Skeletal muscle cell (primary cell): ENCODE measurements at places on chromosomes 16 and 17.
A peak's percentile ranks its signal among the peaks of the same experiment; 100 is the strongest.

DNA sequence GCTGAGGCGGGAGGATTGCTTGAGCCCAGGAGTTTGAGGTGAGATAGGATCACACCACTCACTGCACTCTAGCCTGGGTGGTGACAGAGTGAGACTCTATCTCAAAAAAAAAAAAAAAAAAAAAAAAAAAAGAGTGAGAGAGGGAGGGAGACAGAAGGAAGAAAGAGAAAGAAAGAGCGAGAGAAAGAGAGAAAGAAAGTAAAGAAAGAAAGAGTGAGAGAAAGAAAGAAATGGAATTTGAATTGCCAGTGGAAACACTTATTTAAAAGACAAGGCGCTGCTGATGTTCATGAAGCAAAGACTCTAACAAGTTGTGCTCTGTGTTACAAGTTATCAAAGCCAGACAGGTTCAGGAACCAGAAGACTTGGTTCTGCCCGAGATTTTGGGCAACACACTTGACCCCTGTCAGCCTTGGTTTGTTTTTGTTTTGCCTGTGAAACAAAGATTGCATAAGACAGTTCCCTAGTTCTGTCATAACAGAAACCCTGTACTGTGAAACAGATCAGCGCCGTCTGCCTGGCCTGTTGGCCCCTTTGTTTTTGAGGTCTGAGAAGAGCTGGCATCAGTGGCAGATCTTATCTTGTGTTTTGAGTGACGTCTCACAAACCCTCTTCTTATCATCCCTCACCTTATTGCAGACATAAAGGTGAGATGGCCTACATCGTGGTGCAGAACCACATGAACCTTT lies 55.4 kb upstream of the ENDOV start:
- no peak for DNase-seq

- no peak for DNase-seq
Observed at GRCh38 chr16:28192806-28193529, 18.8 kb downstream of the XPO6 start.

- no peak for DNase-seq
Observed at GRCh38 chr16:79933603-79934002, 333.1 kb upstream of the MAF start.

- DNase-seq: peak; percentile 5
Observed at GRCh38 chr16:785563-786535, 2.3 kb downstream of the RPUSD1 start.

GRCh38 chr17:73121506-73121905 lies 29.0 kb upstream of the SLC39A11 start:
- DNase-seq: no peak

DNA sequence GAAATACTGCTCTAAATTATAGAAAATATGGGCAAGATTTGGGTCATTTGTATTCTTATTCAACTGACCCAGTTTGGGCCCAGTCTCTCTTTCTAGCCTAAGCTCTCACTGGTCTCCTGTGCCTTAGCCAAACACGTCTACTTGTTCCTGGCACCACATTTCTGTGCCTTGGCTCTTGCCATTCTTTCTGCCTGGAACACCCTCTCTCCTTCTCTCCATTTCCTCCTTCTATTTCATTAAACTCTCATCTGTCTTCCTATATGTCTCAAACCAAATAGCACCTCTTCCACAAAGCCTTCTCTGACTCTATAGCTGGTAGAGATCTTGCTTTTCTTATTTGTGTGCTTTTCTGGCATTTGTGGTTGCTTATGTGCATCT lies 37.7 kb upstream of the NUFIP2 start:
- DNase-seq: no peak

GRCh38 chr17:55925440-55925839 lies 174.6 kb downstream of the PCTP start:
- DNase-seq: no peak

GRCh38 chr16:88927661-88928060 lies 49.3 kb downstream of the CBFA2T3 start:
- DNase-seq: no peak

GRCh38 chr17:81962499-81963441 lies 1.8 kb upstream of the NOTUM start:
- DNase-seq: no peak

DNA sequence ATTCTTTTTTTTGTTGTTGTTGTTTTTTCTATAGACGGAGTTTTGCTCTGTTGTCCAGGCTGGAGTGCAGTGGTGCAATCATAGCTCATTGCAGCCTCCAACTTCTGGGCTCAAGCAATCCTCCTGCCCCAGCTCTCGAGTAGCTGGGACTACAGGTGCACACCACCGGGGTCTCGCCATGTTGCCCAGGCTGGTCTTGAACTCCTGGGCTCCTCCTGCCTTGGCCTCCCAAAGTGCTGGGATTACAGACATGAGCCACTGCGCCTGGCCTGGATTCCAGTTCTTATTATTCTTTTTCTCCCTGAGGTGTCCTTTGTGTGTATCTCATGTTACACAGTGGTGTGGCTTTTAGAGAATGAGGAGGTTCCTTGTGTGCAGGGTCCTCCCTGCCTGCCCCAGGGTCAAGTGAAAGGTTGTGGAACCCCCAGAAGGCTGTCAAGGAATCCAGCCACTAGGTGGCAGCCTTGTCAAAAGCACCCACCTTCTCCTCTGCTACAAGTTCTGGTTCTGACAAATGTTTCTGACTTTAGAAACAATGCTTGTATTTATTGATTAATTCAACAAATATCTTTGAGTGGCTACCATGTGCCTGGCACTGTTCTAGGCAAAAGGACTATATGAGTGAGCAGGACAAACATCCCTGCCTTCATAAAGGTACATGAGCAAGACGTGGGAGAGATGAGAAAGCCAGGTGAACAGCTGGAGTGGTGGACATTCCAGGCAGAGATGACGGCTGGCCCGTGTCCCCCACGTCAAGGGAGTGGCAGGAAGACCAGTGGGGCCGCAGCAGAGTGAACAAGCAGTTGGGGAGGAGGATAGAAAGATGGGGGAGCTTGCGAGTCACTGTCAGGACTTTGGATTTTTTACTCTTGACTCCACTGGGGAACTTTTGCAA lies 112.4 kb downstream of the SPECC1 start:
- no peak for DNase-seq

- no peak for DNase-seq
Observed at GRCh38 chr16:75787440-75787839, 61.1 kb upstream of the CPHXL start.

DNA sequence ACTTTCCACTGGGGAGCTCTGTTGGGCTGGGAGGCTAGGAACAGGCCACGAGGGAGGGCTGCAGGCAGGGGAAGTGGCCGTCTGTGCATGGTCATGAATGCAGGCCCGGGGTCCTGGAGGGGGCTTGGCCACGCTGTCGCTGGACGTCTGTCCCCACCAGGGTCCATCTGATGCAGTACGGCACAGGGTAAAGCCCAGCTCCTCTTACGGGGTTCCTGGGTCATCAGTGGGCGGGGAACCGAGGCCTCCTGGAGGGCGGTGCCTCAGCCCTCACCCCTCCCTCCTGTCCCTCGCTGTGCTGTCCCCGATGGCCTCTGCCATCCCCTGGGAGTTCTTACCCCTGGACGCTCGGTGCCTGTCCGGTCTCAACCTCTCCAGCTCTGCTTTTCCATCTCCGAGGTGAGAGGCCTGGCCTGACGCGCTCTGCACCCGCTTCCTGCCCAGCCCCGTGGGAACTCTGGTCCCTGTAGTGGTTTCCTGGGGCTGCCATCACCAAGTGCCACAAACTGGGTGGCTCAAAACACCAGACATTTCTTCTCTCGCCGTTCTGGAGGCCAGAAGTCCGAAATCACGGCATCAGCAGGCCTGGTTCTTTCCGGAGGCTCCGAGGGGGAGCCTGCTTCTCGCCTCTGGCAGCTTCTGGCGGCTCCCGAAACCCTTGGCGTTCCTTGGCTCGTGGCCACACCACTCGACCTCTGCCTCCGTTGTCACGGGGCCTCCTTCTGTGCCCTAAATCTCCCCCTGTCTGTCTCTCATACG lies 182.8 kb downstream of the SEC14L1 start:
- DNase-seq: no peak

DNA sequence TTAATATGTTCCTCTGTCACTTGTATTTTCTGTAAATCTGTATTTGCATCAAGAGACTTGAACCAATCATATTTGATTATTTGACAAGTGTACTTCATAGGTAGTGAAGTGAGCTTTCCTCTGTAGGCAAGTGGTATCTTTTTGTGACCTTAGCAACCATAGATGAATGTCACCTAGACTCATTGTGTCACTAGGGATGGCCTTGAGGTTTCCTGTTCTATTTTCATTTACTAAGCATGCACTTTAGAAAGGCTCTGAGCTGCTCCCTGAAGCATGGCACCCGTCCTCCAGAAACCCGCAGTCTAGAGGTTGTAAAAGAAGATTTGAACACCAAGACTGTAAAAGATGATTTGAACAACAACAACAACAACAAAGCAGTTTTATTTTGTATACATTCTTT lies 151.7 kb downstream of the PRKCB start:
- no peak for DNase-seq

DNA sequence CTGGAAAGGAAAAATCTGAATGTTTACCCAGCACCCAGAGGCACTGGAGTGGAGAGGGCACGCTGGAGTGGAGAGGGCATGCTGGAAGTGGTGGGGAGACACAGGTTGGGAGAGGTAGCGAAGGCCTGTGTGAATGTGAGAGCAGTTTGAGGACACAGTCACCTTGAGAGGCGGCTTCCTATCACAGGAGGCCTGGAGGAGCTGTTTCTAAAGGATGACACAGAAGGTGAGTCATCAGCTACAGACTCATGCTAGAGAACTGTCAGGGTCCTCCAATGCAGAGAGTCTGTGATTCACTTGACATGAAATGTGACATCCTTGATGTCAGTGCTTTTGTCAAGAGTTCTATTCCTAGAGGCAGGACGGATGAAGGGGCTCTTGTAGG lies 13.8 kb downstream of the CTRL start:
- peak; percentile 56 for DNase-seq

DNA sequence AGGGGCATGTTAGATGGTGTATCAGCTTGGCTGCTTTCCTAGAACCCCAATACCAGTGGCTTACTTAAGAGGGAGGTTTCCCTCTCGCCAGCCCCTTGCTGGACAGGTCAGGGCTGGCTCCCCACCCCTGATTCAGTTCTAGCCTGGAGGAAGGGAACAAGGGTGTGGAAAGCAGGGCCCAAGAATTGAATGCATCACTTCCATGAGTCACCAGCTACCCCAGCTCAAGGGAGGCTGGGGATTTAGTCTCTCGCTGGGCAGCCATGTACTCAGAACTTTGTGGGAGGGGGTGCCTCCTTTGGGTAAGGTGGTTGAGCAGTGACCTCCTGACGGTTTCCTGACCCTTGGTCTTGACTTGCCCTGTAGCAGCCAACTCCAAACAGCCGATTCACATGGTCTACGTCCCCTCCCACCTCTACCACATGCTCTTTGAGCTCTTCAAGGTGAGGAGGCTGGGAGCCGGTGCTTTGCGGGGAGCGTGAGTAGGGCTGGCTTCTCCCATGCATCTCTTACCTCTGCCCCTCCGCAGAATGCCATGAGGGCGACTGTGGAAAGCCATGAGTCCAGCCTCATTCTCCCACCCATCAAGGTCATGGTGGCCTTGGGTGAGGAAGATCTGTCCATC lies 12.8 kb downstream of the PDK2 start:
- DNase-seq: no peak

- no peak for DNase-seq
Observed at GRCh38 chr17:6137716-6138502, 67.7 kb downstream of the WSCD1 start.
